ENCODE measurements at places on chromosomes 16 and 17.
A peak's percentile ranks its signal among the peaks of the same experiment; 100 is the strongest.

- DNase-seq: no peak
Measured at GRCh38 chr16:53415504-53415903, 18.8 kb upstream of the RBL2 start.

- DNase-seq: no peak
Measured at GRCh38 chr17:57859601-57860413, 10.0 kb upstream of the MRPS23 start.

DNA sequence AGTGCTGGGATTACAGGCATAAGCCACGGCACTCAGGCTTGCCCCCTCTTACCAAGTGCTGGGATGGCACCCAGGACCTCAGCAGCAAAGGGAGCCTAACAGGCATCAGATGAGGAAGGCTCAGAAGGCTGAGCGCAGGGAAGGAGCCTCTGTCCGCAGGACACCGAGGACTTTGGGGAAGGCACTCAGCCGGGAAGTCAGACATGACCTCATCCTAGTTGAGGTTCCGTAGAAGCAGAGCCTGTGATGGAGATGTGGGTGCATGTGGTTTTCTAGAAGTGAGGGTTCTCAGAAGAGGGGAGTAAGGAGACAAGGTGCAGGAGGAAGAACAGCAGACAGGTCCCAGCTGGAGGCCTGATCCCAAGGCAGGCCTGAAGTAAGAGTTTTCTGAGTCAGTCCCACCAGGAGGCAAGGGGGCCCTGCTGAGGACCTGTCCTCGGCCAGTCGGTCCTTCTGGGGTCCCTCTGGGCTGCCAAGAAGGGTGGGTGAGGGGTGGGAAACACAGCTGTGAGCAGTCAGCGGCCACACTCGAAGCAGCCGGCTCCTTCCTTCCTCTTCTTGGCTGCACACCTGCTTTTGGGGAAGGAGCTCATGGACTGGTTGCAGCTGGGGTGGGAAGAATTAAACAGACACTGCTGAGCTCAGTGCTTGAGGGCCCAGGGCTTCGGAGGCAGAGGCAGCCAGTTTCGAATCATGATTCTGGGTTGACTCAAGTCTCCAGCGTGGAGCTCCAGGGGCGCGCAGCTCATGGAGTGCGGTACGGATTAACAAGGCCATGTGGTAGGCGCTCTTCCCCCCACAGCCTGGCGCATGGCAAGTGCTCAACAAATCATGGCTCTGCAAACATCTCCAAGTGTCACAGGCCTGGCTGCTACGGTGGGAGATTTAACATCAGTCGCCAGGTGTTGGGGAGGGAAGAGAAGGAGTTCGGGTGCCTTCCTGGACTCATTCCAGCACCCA, 38.9 kb upstream of the SNN start:
- DNase-seq: no peak

DNA sequence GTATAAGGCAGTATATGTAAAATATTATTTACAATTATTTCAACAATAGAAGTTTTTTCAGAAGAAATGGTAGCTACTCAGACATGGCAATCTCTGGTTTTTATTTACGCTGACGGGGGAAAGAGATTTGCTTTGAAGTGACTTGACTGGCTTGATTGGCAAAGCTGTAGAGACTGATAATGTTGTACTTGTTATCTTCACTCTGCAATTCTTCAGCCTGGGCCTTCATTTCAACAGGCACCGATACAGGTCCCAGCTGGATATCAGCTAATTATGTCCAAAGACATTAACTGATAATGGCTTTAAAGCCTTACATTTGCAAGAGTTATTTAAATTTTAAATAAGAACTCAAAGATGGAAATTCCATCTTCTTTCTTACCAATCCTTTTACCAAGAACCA, 151.4 kb upstream of the HS3ST3A1 start:
- no peak for DNase-seq

DNA sequence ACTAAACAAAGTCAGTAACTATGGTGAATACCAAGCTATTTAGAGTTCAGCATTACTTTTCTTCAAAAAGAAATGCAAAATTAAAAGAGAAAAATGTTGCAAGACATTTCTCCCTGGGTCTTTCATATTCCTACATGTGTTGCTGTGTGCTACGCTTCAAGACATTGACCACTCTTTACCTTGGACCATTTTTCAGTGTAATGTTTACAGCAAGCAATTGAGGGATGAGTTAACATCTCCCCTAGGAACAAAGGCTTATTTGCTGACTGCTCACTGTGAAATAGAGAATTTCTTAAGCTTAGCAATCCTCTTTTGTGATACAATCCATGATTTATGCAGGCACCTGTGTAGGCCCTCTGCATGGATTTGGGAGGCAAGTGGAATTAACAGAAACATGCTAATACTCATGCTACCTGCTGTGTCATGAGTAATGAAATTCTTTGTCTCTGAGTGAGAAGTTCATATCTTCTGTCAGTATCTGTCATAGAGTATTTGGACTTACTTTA, 1202.9 kb upstream of the CDH8 start:
- no peak for DNase-seq

- peak; percentile 61 for DNase-seq
Measured at GRCh38 chr16:61791464-61791863, 244.8 kb downstream of the CDH8 start.

DNA sequence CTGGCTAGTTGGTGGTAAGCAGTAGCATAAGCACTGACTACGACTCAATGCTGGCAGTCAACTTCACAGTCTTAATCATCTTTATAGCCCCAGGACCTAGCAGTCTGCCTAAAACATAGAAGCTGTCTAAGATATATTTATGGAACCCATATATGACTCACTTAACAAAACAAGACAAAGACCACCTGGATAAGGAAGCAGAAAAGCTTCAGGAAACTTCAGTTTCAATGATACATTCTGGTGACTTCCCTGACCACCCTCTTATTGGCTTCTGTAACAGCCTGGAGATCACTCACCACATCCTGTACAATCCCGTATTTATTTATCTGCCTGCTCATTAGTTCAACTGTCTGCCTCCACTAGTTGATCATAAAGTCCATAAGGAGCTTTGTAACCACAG, 95.5 kb downstream of the PMP22 start:
- peak; percentile 70 for DNase-seq

Measured in fibroblast of skin of back (primary cell).